ENCODE measurements at places on chromosomes 2 and 18.

GRCh38 chr2:215862351-215862771 is 151.0 kb downstream of the MREG start:
- DNase-seq: no peak

DNA sequence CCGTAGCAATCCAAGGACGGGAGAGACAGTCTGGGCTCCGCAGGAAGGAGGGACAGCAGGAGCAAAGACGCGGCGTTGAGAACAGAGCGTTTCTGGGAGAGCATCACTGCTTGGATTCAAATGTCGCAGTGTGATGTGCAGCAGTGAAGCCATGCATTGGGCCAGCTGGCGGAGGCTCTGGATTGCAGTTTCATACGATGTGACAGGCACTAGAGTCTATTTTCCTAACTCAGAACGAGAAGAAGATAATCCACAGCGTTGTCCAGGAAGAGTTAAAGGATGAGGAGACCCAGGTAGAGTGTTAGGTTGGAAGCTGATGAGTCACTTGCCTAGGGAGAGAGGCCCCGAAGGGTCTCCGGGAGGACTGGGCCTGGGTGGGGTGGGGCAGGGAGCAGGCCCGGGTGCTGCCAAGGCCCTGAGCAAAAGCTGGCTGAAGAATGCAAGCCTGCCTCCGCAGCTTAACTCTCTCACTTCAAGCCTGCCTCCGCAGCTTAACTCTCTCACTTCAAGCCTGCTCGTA is 17.7 kb upstream of the SEMA4C start:
- DNase-seq: no peak

- peak; percentile 20 for DNase-seq
Measured at GRCh38 chr18:41347057-41347456, 608.0 kb upstream of the PIK3C3 start.

DNA sequence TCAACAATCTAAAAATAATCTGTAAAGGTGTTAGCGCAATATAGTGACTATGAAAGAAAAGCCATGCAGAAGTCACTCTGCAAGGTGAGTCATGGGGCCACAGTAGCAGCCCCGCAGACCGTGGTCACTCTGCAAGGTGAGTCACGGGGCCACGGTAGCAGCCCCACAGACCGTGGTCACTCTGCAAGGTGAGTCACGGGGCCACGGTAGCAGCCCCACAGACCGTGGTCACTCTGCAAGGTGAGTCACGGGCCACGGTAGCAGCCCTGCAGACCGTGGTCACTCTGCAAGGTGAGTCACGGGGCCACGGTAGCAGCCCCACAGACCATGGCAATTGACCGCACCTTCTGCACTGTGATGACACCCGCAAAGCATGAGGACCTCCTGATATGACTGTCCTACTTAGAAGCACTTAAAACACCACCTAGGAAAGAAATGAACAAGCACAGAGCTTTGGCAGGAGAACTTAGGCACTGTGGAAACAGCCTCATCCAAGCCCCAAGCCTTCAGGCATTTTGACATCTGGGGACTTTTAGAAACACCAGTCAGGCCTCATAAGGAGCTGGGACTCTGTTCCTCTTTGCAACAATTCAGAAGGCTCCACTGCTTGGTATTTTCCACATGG is 70.1 kb downstream of the LDLRAD4 start:
- DNase-seq: no peak

DNA sequence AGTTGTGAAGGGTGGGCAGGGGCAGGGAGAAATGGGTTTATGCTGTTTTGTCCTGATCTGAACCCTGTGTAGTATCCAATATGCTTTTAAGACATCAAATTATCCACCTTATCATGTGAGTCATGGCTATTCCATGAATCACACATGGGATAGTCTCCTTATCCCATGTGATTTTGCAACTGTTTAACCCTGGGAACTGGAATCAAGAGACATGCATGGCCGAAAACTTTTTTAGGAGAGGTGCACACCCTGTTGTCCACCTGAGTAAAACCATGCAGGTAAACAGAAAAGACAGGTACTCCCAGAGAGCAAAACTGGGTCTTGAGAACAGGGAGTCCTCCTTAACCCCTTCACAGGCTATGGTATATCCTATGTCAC is 490.6 kb upstream of the HS6ST1 start:
- no peak for DNase-seq

DNA sequence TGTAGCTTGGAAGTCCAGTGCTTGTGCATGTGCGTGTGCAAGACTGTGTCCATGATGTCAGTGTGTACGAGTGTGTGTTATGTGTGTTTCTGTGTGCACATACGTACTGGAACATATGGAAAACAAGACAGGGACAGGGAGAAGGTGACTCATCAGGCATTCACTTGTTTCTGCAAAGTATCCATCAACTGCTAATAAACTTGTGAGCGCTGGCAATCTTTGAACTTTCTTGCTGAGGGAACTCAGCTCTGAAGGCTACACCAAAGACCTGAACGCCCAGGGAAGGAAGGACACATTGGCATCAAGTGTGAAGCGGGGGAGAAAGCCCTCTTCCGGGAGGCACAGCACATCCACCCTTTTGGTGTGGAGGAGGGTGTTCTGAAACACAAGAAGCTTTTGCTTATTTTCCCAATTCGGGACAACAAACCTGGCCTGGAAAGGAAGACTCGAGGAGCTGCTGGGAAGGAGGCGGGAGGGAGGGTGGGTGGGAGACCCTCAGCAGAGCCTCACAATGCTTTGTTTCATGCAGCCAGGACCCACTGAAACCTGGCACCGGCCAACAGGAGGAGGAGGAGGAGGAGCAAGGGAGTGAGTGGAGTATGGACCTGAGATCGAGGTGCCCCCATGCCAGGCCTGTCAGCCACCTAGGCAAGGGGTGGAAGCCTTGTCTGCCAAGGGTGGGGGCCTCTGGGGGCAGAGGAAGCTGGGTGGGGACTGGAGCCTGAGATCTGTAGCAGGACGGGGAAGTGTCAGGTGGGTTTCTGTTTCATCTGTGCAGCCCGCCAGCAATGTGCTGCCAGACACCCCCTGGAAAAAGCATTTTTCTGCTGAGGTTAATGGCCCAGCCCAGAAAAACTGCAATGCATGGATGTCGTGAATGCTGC is 26.8 kb downstream of the SMAD7 start:
- DNase-seq: no peak

GRCh38 chr2:32865399-32866068 is 81.2 kb upstream of the LTBP1 start:
- peak; percentile 47 for DNase-seq

DNA sequence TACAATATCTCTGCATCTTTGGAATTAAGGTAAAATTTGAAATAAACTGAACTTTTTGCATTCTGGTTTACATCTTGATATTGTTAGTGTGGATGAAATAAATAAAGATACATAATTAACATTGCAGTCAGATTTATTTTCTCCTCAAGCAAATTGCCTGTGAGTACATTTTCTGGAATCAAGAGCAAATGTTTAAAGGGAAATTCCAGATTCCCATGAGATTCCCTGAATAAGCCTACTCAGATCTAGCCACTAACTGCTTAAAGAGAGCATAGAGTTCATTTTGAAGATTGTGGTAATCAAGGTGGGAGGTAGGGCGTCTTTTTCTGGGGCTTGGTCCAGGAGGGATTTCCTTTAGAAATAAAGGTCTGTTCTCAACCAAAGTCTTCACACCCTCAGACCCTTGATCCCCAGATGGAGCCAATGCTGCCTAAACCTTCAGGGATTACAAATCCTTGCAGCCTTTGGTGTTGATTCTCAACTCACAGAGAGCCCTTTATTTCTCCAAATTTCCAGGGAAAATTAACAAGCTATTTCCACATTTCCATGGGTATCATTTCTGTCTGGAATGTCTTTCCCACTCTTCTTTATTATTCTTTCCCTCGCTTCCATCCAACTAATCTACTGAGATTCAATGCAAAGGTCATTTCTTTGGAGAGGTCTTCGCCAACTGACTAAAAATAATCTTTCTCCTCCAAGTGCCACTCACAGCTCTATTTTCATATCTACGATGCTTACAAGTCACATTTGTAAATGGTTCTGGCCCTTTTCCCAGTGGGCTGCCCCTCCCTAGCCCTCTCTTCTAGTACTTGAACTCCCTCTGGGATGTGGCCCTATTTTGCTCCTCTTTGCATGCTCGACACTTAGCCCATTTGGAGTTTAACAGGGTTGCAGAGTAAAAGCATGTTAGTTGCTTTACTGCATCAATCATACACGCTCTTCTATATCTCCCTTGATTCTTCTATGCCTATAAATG is 79.8 kb upstream of the SPATS2L start:
- no peak for DNase-seq

DNA sequence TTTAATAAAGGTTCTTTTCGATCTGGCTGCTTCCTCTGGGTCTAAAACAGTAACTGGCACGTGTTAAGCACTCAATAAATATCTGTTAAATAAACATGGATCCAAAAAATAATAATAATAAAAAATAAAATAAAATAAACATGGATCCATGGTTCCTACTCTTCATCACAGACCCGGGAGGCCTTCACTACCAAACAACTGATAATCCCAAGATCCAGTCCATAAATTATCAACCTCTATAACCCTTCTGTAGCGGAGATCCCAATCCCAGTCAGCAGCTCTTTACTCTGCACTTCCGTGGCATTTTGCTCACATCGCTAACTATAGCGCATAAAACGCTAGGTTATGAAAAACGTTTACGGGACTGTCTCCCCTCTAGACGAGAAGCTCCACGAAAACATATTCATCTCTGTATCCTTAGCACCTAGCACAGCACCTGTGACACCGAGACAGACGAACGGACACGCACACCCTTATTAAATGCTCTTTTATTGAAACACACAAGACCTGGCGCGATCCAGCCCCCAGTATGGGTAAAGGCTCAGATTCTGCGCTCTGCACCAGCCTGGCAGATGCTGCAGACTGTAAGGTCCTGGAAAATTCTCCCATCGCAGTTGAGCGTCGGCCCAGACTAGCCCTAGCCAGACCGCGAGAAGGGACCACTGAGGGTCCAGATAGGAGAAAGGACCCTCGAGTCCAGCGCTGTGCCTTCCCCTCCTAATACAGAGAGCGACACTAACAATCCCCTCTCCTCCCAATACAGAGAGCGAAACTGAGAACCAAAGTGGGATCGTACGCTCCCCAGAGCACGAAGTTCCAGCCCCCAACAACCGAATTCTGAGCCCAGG is 770 bp downstream of the NBAS start:
- peak; percentile 46 for DNase-seq

- no peak for DNase-seq
Measured at GRCh38 chr2:38145236-38145635, 69.3 kb upstream of the CYP1B1 start.

- no peak for DNase-seq
Measured at GRCh38 chr2:152499331-152499816, 164.4 kb downstream of the FMNL2 start.

DNA sequence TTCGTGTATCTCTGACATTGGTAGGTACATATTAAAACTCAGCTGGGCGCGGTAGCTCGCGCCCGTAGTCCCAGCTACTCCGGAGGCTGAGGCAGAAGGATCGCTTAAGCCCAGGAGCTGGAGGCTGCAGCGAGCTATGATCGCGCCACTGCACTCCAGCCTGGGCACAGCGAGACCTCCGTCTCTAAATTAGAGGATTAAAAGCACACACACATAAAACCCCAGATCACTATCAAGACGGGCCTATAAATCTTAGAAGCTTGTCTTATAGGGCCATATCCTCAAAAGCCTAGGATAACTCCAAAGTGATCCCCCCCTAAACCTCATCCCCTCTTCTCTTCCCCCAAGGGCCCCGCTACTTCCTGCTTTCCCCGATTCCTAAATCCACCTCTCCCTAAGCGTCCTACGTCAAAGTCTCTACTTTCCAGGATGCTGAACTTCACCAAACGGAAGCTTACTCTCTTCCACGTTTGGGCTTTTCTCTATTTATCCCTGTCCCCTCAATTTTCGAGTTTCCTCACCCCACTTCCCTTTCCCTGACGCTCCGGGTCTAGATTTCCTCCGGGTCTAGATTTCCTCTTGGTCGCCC is 707 bp downstream of the KRCC1 start:
- peak; percentile 39 for DNase-seq

DNA sequence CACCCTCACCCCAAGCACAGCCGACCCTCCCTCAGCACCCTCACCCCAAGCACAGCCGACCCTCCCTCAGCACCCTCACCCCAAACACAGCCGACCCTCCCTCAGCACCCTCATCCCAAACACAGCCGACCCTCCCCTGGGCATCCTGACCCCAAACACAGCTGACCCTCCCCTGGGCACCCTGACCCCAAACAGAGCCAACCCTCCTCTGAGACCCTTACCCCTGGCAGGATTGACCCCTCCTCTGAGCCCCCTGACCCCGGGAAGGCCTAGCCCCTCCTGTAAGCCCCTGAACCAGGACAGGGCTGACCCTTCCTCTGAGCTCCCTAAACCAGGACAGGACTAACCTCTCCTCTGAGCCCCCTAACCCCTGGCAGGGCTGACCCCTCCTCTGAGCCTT is 84.4 kb upstream of the RAB6C start:
- no peak for DNase-seq

- DNase-seq: no peak
Measured at GRCh38 chr18:43414006-43414405, 136.7 kb upstream of the SYT4 start.

- DNase-seq: no peak
Measured at GRCh38 chr18:77052297-77052982, 80.1 kb downstream of the MBP start.

DNA sequence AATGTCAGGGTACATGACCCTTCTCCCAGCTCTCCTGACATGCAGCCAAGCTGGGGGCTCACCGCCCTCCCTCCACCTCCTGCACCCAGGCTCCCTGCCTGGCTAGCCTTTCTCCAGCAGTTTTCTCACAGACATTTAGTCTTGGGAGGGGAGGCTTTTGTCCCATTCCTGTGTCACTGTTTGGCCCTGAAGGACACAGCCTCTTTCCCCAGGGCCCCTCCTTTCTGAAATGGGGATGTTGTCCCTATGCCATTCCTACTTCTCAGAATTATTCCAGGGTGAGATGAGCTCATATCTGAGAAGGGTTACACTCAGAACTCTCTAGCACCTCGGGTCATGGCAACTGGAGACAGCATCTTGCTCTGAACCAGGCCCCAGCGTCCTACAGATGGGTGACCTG is 47.3 kb upstream of the MRPL33 start:
- no peak for DNase-seq

DNA sequence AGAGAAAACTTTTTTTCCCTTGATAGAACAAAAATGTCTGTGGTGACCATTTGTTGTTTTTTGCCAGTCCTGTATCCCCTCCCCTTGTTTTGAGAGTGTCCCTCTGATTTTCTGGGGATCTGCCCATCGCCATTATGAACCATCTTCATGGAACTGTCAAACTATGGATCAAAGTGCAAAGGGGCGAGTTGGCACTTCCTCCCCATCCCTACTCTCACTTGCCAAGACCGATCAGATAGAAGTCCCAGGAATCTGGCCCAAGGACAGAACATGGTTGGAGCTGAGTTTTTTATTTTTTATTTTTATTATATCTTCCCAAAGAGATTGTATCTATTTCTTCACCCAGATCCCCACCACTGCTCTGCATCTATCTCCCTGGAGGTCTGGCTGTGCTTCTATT is 221.4 kb downstream of the IKZF2 start:
- no peak for DNase-seq

Data from urothelium cell line (cell line).